ENCODE measurements at places on chromosomes 1 and 21. TPM values are rescaled to one million over a fixed set of nuclear protein-coding genes. Genes with fewer than 3 reads are reported as not detected.

LPGAT1 gene
- polyA plus RNA-seq: 13.2 TPM

TLCD4 gene
- 18.0 TPM for polyA plus RNA-seq

OLIG2 gene
- not detected for polyA plus RNA-seq

- DNase-seq: peak; percentile 70
Observed at GRCh38 chr1:177983482-177984135, 13.8 kb upstream of the SEC16B start.

DNA sequence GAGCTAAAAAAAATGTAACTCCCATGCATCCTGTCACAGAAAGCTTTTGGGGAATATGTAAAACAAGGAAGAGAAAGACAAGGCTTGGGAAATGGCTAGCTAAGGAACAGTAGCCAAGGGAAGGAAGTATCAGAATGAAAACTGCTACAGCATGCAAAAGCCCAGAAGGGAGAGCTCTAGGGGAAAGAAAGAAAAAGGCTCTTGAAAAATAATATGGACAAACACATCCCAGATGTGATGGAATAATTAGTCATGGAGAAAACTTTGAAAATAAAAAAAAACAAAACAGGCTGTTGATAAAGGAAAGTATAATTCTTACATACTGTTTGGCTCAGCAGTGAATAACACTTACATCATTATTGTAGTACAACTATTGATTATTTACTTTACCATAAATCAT, 47.9 kb upstream of the VCAM1 start:
- no peak for DNase-seq

DNA sequence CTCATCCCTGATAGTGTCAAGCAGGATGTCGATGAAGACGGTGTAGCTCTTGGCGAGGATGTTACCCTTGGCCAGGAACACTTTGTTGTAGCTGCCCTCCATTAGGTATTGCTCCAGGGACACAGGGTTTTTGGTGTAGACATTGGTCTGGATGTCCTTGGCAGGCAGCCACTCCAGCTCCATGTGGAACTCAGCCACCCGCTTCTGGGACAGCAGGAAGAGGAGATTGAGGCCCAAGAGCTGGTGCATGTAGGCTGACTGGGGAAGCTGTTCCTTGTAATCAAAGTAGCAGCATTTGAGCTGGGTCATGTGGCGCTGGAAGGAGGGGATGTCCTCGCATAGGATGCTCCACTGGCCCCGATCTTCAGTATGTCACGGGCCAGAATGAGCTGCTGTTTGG, 9.5 kb downstream of the IL6R start:
- DNase-seq: no peak

GRCh38 chr1:207893737-207894582, 17.0 kb downstream of the CD34 start:
- no peak for DNase-seq

DNA sequence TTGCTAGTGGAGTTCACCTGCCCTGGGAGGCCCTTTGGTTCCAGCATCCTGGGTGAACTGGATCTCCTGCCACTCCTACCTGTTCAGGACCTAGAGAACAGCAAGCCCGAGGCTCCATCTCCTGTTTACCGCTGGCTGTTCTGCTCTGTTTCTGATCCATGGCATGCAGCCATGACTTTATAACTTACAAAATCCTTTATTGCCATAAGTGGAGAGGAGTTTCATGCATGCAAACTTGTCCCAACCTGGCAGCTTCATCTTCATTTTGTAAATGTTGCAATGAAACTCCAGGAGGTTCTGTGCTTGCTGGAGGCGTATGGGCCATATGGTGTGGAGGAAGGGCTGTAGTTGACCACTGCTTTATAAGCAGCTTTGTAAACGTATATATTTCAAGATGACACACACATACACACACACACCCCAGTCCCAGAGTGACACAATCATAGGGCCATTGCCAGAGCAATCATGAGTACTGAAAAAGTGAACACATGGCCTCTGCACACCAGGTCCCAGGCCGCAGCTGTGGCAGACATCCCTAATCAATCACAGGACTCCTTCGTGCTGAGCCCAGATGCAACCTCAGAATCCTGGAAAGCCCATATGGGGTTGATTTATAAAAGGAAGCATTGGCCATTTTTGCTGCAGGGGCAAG, 69.0 kb downstream of the UBIAD1 start:
- peak; percentile 53 for DNase-seq

- DNase-seq: no peak
Observed at GRCh38 chr1:6775261-6776043, 9.8 kb upstream of the CAMTA1 start.

GRCh38 chr1:39898648-39899603, 2.8 kb downstream of the MYCL start:
- DNase-seq: no peak

DNA sequence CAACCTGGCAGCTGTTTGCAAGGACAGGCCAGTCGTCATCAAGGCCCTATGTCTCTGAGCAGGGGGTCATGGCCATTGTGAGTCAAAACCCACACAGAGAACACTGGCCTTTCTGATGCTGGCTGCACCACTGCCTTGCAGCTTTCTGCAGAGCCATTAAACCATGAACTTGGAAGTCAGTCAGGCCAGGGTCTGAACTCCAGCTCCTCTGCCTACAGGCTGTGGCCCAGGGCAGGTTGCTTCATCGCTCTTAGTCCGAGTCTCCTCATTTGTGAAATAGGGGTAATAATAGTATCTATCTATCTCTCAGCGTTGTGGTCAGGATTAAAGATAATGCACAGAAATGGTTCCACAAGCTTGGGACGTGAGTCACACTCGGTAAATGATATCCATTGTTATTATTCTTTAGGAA, 35.8 kb upstream of the HIVEP3 start:
- DNase-seq: no peak
